GM12891 (cell line): ENCODE measurements at places on chromosomes 7 and 10.

DNA sequence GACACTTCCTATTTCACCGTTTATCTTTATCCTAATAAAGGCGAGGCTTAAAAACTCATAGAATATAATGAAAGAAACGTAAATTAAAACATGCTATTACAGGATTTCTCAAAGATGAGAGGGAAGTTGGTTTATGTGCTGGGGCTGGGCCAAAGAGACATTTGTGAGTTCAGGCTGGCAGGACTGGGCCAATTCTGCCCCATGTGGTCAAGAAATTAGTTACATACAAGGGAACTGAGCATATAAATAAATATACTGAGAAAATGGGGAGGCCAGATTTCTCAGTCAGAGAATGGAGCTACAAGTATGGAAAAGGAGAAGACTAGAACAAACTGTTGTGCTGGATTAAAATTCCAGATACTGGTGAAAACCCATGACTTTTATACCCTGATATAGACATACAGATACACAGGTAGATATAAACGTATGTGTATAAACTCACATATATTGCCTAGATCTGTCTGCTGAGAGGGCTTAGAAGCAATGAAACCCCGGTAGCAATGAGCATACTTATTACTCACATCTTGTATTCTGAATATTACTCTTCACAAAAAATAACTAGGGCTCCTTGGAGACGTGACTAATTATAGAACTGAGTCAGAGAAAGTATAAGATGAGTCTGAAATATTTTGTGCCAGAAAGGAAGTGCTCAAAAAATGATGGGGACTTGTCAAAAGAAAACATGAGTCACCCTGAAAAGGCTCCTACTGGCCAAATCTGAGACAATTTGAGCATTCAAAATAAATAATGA lies 155.7 kb upstream of the FGFR2 start:
- peak; percentile 11 for DNase-seq

GRCh38 chr7:4179688-4180380 lies 502.3 kb upstream of the FOXK1 start:
- DNase-seq, result no peak

DNA sequence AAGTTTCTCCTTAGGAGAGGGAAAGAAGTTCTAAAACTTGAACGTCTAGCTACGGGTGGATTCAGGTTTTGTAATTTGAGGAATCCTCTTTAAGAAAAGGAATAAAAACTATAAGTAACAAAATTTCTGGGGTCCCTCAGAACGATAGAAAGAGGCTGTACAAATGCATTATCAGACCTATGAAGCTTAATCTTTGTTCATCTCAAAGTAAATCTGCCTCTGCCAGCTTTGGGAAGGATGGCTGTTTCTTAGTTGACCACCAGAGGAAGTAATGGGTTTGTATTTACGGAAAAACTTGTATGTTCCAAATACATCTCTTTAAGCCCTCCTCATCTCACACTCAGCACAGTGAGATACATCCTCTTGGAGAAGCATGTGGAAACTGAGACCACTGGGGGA lies 864 bp downstream of the PSTK start:
- no peak for DNase-seq

DNA sequence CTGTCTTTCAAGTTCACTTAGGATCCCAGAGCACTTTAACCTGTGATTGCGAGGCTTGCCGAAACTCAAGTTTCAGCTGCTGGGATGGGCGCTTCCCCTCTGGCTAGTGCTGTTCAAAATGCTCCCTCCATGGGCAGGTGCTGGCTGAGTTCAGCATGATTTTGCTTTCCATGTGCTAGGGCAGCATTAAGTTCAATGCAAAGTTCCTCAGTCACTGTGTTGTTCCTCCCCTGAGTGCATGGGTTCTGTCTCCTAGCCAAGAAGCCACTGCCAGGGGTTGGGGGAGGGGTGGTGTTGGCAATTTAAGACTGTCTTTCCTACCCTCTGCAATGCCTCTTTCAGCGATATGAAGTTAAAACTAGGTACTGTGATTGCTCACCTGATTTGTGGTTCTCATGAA lies 56.5 kb upstream of the HELLS start:
- no peak for DNase-seq

DNA sequence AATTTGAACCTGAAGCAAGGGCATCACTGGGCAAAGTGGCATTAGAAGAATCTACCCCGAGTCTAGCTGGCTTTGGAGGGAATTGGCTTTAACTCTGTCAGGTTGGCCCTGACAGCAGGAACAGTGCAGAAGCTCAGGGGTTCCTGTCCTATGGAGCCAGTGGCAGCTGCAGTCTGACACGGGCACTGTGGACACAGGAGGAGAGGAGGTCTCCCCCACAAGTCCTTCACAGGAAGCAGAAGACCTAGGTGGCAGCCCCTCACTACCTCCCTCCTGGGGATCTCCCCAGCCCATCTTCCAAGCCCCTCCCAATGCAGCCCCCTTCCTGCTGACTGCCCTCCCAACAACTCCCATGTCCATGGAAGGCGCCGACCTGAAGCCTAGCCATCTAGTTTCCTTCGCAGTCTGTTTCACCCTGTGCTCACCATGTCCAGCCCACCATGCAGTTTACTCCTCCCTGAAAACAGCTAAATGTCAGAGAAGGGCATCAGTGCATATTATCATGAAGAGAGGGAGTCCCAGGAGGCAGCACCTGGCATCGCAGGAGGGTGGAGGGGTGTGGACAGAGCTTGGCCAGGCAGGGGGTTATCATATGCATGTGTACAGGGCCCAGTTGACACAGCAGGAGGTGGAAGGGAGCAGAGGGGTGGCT lies 17.9 kb upstream of the GDF10 start:
- no peak for DNase-seq

DNA sequence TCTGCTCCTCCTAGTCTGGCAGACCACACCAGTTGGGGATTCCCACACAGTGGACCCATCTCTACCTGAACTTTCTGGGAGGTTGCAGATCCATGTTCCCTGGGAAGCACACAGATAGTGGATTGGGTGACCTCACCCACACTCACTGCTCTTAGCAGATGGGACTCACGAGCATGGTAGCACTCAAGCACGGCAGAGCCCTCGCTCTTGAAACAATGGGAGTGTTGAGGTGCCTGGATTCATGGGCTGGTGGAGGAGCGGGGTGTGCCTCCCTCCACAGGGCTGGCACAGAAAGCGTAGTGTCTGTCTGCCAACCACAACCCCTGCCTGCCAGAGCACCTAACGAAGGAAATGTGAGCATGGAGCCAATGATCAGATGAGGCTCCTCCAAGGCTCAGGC lies 568.0 kb downstream of the POM121L12 start:
- DNase-seq, result no peak

DNA sequence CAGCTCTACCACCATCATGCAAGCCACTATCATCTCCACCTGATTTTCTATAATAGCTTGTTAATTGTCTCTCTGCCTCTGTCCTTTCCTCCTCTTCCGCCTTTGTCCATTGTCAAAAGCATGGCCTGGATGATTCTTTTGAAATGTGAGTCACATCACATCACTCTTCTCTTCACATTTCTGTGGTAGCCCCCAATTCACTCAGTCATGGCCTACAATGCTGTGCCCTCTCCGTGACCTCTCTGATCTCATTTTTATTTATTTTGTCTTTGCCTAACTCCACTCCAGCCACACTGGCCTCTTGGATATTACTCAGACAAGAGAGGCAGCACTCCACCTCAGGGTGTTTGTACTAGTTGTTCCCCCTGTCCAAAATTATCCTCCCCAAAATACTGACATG lies 4.9 kb upstream of the ABCB4 start:
- no peak for DNase-seq

DNA sequence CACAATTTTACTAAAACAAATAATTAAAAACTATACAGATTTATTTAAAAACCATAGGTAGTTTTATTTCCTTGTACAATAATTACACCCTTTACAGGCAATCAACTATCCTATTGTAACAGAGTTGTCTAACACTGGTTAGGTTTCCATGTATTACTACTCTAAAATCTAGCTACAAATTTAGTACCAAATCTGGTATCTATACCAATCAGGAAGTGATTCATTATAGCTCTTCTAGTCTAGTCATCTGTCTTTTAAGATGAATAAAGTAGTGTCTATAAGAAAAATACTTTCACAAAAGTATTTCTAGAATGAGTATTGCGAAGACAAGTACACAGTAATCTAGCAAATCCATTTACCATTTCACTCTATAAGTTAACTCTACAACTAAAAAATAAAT lies 16.9 kb downstream of the ZNF800 start:
- no peak for DNase-seq

GRCh38 chr10:26311383-26311940 lies 94.9 kb downstream of the GAD2 start:
- no peak for DNase-seq

GRCh38 chr10:95382596-95382995 lies 91.8 kb upstream of the PDLIM1 start:
- DNase-seq, result no peak

GRCh38 chr10:8691498-8692017 lies 637.1 kb downstream of the GATA3 start:
- DNase-seq, result no peak

DNA sequence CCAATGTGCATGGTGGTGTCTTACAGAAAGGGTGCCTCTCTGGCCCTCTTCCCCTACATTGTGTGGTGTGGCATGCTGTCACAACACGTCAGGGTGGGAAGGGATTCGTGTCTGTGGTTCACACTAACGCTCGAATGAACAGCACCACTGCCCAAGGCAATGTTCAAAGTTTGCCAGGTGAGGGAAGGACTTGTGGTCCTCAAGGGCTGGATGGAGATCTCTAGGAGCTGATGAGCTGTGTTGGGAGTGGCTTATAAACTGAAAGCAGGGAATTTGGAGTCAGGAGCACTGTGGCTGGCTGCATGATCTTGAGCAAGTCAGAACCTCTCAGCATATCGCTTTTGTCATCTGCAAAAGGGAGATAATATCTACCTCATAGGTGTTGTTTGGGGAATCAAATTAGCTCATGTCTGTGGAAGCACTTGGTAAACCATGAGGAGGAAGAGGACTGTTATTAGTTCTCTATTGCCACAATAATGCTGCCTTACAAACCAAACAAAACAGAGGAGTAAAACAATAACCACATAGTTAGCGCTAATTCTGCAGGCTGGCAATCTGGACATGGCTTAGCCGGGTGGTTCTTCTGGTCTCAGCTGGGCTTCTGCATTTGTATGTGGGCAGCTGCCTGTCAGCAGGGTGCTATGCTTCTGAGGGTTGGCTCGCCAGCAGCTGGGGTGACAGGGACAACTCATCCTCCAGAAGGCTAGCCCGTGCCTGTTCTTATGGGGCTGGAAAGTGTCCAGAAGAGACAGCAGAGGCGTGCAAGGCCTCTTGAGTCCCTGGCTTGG lies 22.9 kb upstream of the C10orf105 start:
- no peak for DNase-seq

- no peak for DNase-seq
Observed at GRCh38 chr7:117552660-117553059, 72.8 kb downstream of the CFTR start.

DNA sequence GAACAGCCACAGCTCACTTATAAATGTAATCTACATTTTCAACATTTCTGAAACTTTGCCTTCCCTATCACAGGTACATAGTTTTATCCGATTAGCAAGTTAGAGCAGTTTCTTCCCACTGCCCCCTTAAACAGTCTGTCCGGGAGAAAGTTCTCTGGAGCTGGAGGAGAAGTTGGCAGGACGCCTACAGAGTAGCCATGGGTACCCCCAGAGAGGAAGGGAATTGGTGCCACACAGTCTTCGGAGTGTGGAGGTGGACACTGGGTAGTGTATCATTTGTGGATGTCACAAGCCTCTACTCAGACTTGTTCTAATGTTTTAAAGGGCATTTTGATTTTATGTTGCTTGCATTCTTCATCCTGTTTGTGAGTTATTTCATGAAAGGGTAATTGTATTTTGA lies 39.0 kb downstream of the TAF3 start:
- no peak for DNase-seq

DNA sequence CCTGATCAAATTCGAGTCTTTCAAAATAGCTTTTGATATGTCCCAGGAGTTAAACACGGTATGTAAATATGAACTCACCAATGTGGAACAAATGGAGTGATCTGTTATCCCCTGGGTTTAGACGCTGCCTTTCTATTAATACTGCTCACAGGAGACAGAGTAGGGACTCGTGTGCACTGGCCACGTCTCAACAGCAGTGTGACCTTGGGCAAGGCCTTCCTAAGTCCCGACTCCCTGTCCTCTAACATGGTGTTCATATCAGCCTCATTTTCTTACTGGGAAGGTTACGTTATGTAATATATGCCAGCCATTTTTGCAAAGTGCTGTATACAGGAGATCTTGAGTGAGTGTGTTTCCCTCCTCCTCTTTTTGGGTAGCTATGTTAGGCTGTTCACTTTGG lies 1.8 kb downstream of the WDR37 start:
- no peak for DNase-seq
